ENCODE measurements at places on chromosomes 3 and 15. TPM values are rescaled to one million over a fixed set of nuclear protein-coding genes. Genes with fewer than 3 reads are reported as not detected.

The TF gene
- 26.7 TPM for total RNA-seq

The AHSG gene
- total RNA-seq = not detected

The NAA50 gene
- total RNA-seq = 263 TPM

DNA sequence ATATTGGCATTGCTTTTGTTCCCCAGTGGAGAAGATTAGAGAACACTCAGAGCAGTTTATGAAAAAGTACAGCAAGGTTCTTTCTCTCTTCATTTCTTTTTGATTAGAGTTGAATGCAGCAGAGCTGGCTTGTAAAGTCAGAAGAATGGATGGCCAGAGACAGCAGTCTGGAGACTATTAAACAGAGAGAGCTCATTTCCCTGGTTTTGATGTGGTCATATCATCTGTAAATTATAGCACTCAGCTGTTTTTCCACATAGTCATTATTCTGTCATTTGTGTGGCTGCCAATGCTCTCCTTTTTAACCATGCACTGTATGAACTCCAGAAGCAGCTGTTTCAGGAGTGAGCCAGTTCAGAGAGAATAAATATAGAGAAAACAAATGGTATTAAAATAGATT lies 177.4 kb upstream of the CRBN start:
- DNase-seq = peak; percentile 91

- DNase-seq = peak; percentile 40
Measured at GRCh38 chr15:101167753-101168462, 83.9 kb downstream of the CHSY1 start.

- peak; percentile 81 for DNase-seq
Measured at GRCh38 chr3:13548696-13549622, at the start of gene FBLN2. FBLN2 (plus strand) TSS chr3:13549125; CDS start chr3:13570356, 21,231 bp downstream.

Data from tongue (tissue), 3 donors.